ENCODE measurements at places on chromosomes 7 and 10.

DNA sequence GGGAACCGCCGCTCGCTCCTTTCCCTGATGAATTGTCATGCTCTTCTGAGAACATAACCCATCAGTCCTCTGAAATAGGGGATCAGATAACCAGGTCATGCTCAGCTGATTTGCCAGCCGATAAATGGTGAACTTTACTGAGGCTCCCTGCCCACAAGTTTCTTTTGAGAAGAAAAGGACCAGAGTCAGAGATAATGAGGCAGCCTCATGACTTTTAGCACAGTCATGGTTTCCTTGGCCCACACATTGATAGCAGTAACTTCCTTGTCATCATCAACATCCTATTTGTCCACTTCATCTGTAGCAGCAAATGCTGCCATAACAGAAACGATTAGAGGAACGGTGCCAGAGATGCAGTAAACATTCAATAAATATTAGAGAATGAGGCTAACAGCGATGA is 509.0 kb downstream of the GATA3 start:
- no peak for DNase-seq

DNA sequence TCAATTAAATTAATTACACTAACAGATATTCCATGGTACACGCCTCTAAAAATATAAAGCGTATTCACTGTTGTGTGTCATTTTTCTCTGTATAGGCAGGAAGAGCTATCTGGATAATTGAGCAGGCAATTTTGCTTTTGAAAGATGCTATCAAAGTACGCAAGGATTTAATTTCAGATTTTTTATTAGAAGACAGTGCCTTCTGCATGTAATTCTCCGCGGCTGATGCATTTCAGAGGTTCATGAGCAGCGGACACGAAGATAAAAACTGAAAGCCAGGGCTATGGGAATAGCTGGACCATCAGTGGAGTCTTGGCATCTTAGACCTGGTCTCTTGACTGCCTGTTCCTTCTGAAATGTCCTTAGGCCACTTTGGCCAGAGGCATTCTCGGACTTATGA is 35.7 kb upstream of the SDK1 start:
- DNase-seq: no peak

DNA sequence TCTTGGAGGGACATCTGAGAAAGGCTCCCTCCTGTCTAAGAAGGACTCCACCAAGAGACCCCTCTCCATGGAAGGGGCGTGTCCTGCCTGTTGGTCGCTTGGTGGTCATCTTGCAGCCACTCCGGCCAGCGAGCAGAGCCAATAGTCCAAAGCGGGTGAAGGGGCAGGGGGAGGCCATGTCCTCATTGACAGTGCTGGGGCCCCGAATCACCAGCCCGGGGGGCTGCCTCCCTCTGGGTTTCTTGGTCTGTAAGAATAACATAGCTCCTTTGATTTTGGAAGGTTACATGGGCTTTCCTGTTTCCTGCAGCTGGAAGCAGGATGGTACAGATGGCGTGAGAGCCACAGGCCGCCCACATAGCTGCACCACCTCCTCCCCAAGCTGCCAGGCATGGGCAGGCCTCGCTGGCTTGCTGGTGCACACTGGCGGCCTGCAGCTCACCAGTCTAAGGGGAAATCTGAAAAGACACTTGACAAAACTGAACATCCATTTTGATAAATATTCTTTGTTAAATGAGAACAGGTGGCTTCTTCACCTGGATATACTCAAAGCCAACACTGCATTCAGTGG is 105.8 kb downstream of the ARHGAP22 start:
- DNase-seq: no peak

- DNase-seq: no peak
These were observed 169.0 kb downstream of the AKR1D1 start for GRCh38 chr7:138245216-138245615.

- no peak for DNase-seq
These were observed 47.4 kb upstream of the CHST3 start for GRCh38 chr10:71916827-71917226.

DNA sequence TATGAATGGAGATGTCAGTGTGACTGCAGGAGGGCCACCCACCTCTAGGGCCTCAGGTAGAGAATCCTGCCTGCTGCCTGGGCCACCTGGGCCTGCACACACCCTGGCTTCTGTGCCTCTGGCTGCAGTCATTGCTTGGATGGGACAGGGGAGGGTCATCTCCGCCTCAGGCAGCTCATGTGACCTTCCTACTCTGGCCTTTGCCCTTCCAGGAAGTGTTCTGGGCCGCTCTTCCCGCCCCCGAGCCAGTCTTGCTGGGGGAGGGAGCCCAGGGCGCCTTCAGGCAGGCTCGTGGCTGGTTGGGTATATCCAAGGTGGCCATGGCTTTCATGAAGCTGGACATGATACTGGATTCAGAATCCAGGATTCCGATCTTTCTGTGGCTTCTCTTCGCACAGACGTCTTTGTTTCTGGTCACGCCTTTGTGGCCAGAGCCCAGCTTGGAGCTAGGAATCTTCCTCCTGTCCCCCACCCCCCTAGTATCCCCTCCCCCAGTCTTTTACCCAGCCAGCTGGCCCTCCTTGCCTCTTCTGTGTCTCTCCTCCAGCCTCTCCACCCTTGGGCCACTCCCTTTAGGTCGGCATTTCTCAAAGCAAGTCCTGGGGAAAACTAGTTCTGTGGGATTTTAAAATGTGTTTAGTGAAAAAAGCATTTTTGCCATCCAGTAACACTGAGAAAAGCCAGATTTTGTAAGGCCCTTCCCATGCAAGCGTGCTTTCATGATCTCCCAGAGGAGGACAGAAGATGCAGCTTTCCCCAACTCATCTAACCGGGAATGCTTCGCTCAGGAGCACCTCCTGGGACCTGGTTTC is 119.6 kb downstream of the ZMIZ1 start:
- DNase-seq: no peak

- no peak for DNase-seq
These were observed 79.4 kb downstream of the VSTM4 start for GRCh38 chr10:49035920-49036319.

- no peak for DNase-seq
These were observed 55.3 kb downstream of the TBATA start for GRCh38 chr10:70729763-70730357.

DNA sequence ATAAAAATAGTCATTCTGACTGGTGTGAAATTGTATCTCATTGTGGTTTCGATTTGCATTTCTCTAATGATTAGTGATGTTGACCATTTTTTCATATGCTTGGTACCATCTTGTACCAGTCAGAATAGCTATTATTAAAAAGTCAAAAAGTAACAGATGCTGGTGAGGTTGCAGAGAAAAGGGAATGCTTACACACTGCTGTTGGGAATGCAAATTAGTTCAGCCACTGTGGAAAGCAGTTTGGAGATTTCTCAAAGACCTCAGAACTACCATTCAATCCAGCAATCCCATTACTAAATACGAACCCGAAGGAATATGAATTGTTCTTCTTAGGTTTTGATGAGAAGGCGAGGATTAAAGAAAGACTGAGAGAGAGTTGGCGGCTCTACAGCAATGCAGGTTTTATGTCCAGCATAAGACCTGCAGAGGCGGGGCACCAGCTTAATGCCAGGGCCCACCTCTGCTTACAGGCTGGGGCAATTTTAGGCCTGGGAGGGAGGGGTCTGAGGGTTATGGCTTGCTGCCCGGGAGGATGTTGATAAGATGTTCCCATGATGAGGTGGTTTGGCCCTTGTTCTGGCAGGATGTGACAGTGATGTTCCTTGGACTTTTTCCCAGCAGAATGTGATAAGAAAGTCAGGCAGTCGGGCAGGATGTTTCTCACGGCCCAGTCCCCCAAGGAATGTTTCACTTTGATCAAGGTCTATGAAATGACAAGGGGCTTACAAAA is 74.4 kb downstream of the MEST start:
- no peak for DNase-seq

DNA sequence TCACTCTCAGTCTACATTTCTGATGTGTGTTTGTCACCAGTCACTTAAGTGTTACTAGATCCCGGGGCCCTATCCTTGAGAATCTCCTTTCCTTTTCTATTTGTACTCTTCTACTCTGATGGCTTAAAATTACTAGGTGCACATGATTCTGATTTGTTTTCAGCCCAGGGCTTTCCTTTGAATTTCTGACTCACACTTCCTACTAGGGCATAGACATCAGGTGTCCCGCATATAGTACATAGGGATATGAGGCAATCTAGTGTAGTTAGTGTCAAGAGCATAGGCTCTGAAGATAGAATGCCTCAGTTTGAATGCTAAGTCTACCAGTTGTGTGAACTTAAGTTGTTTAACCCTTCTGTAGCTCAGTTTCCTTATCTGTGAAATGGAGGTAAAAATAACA is 49.4 kb upstream of the LRRN3 start:
- DNase-seq: no peak

GRCh38 chr7:72445075-72445474 is 32.9 kb upstream of the CALN1 start:
- DNase-seq: no peak

- DNase-seq: no peak
These were observed 11.8 kb upstream of the ACSL5 start for GRCh38 chr10:112361951-112362751.

DNA sequence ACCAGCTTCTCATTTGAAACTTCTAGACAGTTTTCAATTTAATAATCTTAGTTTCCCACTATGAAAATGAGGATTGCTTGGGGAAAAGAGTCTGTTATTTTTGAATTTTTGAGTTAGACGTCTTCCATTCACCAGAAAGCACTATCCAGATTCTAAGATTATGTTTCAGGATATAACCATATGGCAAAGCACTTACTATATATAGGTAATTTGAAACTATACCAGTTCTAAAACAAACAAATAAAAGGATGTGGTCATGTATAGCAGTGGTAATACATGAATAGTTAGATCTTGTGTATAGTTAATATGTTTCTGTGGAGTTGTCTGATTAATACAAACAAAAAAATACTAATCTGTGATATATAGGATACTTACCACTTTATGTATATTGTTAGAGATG is 320.0 kb downstream of the EXOC4 start:
- DNase-seq: no peak

DNA sequence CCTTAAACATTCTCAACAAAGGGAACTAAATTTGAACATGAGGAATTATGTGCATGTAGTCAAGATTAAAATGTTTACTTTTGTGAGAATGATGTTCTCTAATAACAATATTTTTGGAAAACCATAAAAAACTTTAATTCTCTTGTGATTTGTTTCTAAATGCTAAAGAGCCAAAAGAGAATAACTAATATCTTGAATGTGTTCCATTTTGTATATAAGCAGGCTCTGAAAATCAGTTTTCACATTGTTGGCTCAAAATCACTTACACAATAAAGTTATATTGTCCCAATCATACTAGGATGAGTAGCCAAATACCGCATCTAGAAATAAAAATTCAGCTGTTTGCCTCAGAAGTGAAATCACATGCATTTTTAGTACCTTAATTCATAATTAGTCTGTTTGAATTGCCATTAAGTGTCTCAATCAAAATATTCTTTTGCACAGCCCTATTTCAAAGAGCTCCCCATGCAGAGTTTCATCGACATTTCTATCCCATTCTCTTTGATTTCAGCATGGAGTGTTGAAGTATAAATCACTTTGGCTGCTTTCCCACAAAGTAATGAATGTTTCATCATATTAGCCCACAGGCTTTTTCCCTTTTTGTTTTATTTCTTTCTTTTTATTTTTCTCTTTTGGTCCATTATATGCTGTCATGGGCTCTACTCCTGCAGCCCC is 420.3 kb upstream of the POM121L12 start:
- no peak for DNase-seq

DNA sequence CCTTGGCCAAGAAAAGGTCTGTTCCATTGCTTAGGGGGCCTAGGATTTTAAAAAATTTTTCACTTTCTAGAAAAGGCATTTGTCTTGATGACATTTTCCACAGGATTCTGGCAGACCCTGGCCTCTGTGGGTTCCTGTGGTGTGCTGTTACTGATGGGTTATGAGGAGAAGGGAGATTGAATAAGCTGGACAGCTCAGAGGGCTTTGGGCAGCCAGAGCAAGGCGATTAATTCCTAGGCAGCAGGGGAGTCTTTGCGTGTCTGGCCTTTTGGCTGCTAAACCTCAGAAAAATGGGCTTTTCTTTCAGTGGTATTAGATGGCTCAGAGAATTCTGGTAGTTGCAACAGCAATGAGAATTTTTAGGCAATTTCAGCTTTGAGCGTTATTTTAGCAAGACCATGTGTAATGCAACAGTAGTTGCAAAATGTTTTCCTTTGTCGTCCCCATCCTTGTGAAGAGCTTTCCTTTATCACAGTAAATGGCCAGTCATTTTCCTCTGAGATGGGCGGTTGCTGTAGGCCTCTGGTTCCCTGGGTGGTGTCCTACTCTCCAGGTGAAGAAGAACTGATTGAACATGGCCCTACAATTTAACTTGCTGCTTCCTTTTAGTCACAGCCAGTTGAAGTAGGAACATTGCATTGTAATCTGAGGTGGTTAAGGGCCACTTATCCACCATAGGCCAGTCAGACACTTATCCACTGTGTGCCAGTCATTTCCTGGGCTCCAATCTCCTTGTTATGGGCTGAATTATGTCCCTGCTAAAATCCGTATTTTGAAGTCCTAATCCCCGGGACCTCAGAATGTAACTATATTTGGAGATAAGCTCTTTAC is 43.2 kb downstream of the SH2D4B start:
- no peak for DNase-seq

DNA sequence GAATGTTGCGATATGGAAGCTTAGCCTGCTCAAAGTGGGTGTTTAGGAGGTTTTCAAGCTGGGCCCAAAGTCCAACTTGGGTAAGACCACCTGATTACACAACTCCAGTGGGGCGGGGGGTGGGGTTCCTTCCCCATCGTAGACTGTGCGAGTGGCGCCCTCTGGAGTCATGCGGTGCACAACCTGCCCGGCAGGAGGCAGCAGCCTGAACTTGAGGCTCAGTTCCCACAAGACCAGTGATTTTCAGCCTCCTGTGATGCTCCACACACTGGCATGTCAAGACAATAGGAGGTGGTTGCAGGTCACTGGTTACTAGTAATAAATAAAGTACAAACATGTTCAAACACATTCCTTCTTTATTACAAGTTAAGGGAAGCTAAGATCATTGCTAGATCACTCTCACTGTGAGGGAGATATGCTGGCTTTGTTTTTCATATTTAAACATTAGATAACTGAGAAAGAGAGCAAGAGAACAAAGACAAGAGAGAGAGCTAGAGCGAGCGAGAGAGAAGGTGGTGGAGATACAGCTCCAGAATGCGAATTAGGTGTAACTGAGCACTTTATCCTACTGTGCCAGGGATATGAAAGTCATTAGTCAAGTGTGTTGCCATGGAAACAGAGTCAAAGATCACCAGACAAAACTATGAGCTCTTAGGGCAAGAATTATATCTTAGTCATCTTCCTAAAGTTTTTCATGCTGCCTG is 97.4 kb upstream of the BMPER start:
- DNase-seq: no peak

GRCh38 chr10:132725202-132725601 is 60.7 kb downstream of the NKX6-2 start:
- no peak for DNase-seq

GRCh38 chr10:45418849-45419675 is 45.0 kb downstream of the ALOX5 start:
- DNase-seq: peak; percentile 44

DNA sequence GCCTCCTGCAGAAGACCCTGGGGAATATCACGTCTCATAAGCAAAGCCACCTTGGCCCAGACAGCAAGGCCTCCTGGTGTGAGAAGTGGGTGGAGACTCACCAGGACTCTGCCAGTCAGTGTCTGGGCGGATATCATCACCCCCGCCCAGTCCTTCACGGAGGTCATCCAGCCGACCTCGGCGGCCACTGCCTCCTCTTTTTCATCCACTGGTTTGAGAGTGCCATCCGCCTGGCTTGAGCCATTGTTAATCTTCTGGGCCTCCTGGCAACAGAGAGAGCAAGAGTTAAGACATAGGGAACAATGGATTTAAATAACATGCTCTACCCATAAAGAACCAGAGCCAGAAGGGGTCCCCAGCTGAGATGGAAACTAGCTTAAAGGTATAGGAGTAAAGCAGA is 233.8 kb downstream of the KCNMA1 start:
- no peak for DNase-seq

- DNase-seq: no peak
These were observed 109.2 kb downstream of the STRA8 start for GRCh38 chr7:135342887-135343286.

All from activated naive CD4-positive, alpha-beta T cell (primary cell).